ENCODE measurements at places on chromosomes 13 and 19.

GRCh38 chr13:101875091-101875490 lies 422.6 kb downstream of the ITGBL1 start:
- no peak for DNase-seq

DNA sequence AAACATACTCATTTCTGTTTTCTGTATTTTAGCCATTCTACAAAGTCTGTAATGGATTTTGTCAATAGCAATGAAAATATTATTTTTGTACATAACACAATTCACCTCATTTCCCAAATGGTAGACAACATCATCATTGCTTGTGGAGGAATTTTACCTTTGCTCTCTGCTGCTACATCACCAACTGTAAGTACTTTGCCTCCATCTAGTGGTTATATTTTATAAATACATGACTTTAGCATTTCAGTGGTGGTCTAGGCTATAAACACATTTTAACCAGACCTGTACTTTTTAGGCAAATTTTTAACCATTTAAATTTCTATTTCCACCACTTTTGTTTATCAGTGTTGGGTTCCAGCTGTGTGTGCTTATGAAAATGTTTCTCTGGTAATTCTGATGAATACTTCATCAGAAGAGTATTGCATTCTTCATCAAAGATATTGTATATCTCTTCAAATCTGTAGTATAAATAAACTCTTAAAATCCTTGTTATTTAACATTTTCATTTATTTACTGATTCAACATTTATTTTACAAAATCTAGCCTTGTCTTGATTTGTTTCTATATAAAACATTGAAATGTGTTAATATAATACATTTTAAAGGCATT lies 222.4 kb downstream of the NBEA start:
- no peak for DNase-seq

- DNase-seq: no peak
Observed at GRCh38 chr19:29212356-29212647, 649 bp downstream of the UQCRFS1 start.

GRCh38 chr13:94199135-94199534 lies 280.3 kb downstream of the DCT start:
- DNase-seq: no peak

GRCh38 chr13:112073245-112074138 lies 6.5 kb downstream of the SOX1 start:
- no peak for DNase-seq

DNA sequence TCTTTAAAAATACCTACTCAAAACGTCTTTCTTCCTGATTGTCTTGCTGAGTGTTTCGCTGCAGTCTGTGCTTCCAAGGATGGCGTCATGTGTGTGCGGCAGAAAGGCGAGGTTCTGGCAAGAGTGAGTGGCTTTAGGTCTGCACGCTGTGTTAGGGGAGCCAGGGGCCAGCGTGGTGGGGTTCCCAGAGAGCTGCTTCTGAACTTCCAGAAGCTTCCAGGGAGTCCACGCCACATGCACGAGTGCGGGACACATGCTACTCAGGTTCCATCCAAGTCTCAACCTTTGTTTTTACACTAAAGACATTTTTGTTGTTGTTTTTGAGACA lies 67.9 kb downstream of the ATP11A start:
- no peak for DNase-seq

- DNase-seq: no peak
Observed at GRCh38 chr13:23876265-23876664, 12.9 kb downstream of the MIPEP start.

DNA sequence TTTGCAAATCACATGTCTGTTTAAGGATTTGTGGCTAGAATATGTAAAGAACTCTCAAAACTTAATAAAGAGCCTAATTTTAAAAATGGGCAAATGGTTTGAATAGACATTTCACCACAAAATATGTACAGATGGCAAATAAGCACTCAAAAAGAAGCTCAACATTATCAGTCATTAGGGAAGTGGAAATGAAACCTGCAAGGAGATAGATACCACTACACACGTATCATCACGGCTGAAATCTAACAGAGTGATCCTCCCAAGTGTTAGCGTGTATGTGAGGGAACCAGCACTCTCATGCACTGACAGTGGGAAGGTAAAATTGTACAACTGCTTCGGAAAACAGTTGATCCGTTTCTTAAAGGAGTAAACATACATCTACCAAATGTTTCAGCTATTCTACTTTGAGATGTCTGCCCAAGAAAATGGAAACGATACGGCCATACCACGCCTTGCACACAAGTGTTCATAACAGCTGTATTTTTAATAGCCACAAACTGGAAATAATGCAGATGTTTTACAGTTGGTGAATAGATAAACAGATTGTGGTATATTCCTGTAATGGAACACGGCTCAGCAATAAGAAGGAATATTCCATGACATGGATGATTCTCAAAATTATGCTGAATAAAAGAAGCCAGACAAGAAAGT lies 14.5 kb downstream of the ARHGEF7 start:
- DNase-seq: no peak

DNA sequence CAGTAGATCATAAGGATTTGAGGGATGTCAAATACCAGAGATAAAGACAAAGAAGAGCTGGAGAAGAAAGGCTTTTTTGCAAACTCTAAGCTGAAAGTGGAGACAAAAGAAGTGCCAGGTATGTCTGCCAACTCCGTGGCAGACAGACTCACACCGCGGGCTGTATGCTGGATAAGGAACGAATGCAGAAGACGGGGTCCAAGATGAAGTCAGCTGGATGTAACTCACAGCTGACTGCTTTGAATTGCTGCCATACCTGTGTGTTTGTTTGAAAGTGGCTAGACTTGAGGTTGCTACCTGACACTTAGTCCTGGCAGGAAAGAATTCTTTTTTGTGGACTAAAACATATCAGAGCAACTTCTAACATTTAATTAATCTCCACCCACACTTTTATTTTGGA lies 398.8 kb downstream of the DLEU7 start:
- DNase-seq: no peak

GRCh38 chr19:12984683-12985048 lies 10.6 kb upstream of the NFIX start:
- DNase-seq: no peak

DNA sequence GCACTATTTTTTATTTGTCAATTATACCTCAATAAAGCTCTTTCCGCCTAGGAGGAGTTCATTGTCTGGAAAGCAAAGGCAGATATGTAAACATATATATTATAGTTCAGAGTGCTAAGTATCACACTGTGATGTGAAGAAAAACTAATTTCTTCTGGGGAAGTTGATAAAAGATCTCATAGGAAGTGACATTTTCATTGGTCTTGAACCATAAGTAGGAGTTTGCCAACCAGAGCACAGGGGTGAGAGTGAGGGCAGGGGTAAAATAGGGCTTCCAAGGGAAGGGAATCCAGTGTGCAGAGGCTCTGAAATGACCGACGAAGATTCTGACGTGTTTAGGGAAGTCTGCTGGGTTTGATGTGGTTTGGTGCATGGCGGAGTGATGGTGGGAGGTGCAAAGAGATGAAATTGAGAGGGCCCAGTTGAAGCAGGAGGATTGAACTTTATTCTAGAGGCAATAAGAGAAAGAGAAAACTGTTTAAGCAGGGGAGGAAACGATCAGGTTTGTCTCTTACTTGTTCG lies 780 bp upstream of the GTF2F2 start:
- peak; percentile 62 for DNase-seq

DNA sequence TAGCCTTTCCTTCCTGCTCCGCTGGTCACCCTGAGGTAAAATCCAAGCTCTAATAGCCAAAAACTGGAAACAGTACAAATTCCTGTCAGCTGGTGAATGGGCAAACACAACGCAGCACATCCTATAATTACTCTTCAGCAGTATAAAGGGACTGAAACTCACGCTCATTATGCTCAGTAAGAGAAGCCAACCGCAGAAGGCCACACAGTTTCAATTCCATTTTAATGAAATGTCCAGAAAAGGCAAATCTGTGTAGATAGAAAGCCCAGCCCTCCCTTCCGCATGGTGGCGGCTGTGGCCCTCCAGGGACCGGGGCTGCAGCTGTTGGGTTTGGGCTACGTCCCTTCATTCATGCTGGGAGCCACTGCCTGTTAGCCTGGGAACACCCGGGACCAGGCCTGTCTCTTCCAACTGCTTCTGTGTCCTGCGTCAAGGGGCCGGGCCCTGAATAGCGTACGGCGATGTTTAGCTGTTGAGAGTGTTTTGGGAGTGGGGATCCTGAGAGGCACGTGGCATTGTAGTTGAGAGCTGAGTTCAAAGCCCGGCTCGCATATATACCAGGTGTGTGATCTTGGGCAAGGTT lies 23.5 kb downstream of the NKPD1 start:
- no peak for DNase-seq

- no peak for DNase-seq
Observed at GRCh38 chr13:97258801-97259200, 36.7 kb downstream of the MBNL2 start.

DNA sequence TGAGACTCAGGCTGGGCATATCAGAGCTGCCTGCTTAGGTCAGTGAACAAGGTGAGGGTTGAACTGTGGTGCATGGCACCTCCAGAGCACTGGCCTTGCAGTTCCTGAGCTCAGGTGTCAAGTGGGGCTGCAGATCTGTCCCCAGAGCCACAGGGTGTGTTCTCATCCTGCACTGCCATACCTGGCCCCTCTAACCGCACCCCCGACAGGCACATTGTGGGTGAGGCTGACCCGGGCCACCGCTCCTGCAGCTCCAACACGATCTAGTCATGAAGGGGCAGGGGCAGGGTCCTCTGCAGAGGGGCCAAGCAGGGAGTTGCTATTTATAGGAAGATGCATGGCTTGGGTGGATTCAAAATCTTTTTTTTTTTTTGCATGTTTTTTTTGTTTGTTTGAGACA lies 16.7 kb upstream of the CRTC1 start:
- no peak for DNase-seq

DNA sequence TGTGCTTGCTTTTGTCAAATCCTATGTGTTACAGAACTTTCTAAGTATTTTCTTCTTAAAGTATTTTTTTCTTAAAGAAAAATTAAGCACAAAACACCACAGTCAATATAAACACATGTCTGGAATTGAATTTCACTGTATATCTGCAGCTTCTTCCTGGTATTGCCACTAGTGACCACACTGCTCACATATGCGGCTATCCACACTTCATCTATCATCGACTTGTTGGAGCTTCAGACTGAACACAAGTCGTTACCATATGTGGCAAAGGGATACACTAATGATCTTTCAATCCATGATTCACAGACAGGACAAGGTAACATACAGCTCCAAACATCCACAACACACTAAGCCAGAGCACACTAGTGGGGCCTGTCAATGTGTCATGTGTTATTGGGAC lies 498.4 kb upstream of the ARGLU1 start:
- DNase-seq: no peak

- no peak for DNase-seq
Observed at GRCh38 chr13:54356849-54357248, 1328.2 kb downstream of the OLFM4 start.

DNA sequence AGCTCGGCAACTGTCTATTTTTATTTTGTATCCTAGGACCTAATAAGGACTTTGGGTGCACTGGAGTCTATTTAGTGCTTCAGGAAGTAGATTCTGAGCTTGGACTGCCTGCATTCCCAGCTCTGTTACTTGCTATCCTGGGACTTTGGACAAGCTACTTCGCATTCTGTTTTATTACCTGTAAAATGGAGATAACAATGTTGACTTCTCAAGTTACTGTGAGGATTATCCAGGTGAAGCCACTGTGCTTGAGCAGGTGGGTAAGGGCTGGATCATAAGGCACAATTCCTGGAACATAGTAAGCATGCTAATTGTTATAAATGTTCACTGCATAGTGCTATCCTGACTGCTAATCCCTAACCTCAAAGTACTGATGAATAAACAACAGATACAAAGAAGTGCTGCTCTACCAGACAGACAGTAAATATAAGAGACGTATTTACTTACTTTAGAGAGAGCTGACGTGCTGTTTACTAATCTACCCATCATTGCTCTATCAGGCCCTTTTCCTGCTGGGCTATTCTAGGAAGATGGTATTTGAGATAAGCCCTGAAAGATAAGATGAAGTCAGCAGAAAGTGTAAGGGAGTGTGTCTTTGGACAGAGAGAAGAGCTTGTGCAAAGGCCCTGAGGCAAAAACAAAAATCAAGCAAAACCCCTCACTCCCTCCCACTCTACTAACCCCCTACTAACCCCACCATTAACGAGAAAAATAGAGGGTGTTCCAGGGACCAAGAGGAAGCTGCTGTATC lies 50.8 kb upstream of the FLT1 start:
- no peak for DNase-seq

DNA sequence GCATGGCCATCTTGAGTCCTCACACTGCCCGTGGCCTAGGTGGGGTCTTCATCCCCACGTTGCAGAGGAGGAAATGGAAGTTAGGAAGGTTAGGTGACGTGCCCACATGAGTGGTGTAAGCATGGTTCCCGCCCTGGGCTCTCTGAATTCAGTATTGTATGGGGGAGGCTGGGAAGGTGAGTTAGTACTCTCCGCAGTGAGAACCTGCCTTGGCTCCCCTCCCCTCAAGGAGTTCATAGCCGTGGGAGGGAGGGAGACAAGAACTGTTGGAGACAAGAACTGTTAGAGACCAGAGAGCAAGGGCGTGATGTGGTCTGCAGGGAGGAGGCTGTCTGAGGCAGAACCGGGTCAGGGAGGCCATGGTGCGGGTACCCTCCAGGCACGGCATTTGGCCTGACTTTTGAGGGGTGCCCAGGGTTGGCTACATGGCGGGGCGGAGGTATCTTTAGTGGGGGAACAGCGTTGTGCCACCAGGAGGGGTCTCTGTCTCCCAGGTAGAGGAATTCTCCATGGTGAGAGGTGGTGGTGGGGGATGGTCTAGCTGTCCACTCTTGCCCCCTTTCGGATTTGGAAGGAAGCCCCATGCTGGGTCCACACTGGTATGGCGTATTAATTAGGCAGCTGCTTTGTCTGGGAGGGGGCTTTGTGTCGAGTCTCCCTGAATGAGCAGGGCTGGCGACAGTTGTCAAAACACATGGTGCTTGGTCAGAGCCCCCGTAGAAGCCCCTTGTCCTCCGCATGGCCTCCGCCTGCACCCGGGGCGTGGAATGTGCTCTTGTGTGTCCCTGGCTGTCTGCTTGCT lies 45.8 kb downstream of the CAPN12 start:
- no peak for DNase-seq

DNA sequence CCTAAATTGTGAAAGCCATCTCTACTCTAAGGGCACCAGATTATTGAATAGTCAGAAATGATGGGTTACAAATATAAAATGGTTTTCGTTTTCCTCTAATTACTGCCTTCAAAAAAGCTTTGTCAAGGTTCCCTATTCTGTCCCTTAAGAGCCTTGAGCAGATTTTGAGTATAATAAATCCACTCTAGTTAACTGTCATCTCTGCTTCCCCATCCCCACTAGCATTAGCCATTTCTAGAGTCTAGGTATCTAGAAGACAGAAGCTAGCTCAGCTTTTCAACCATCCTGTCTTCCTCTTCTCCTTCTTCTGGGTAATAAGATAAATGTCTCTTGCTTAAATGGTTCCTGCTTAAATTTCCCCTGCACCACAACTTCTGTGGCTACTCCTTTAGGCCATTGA lies 290.4 kb downstream of the DACH1 start:
- DNase-seq: no peak

DNA sequence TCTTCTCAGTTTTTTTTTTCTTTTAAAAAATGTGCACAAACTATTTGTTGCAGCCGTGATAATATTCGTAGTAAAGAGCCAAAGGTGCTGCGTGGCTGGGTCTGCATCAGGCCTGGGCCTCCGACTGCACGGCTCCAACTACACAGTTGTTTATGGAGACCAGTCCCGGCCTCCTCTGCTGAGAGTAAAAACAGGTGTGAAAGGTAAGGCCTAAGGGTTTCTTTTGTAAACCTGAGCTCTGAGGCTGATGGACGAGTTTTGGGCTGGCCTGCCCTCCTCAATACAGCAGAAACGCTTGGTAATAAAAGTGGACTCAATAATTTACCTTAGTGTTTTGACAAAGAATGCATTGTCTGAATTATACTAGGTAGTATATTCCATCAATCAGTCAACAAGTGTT lies 3.9 kb downstream of the MBNL2 start:
- no peak for DNase-seq

- DNase-seq: no peak
Observed at GRCh38 chr19:16226184-16226591, 28.5 kb downstream of the AP1M1 start.

Data from activated naive CD4-positive, alpha-beta T cell treated with Interleukin-2 at 50 U/mL for 16 hours (primary cell).